ENCODE measurements at places on chromosomes 16 and 17.

- DNase-seq: no peak
These were observed 276.9 kb downstream of the IRF8 start for GRCh38 chr16:86175816-86176215.

GRCh38 chr17:77535892-77536291 is 395.1 kb downstream of the SEC14L1 start:
- DNase-seq: no peak

DNA sequence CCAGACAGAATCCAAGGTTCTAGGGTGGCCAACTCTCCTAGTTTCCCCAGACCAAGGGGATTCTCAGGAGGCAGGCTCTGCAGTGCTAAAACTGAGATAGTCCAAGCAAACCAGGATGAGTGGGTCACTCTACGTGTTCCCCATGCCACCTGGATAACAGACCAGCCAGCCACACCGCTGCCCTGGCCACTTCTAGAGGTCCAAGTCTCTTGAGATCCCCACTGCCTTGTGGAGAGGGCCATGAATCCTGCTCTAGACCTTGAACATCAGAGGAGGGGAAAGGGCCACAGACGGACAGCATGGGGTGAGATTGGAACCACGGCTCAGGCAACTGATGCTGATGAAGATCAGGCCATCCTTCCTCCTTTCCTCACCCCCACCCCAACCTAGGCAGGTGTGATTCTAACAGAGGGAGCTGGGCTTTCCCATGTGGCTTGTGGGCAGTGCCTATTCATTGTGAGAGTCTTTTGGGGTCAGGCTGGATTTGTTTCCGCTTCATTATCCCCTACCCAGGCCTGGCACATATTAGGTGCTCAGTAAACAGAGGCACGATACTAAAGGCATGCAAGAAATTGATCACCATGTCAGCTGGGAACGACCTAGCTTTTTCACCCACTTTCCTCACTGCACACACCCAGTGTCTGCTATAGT is 16.8 kb upstream of the TVP23A start:
- no peak for DNase-seq

- DNase-seq: no peak
These were observed 5.0 kb upstream of the BCL6B start for GRCh38 chr17:7017827-7018200.

DNA sequence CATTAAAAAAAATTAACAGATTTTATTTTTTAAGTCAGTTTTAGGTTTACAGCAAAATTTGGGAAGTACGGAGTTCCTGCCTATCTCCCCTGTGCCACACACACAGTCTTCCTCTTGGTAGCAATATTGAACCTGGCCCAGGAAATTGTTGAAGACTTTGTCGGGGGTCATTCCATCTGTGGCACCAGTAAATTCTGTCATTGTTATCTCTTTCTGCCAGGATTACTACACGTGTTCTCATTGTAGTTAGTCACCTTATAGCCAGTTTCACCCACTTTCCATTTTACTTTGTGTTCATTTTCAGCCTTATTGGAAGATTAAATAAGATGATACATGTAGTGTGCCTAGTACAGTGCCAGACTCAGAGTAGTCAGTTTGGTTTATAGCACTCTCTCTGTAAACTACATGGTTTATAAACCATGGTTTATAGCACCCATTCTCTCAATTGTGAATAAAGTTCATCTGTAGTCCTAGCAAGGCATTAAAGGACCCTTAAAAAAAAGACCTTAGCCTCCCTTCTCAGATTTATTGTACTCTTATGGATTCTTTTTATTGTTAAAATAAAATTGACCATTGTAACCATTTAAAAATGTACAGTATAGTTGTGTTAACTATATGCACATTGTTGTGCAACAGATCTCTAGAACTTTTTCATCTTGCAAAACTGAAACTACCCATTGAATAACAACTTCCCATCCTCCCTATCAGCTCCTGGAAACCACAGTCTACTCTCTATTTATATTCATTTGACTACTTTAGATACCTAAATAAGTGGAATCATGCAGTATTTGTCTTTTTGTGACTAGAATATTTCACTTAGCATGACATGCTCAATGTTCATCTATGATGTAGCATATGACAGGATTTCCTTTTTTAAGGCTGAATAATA is 36.1 kb downstream of the NLK start:
- no peak for DNase-seq

DNA sequence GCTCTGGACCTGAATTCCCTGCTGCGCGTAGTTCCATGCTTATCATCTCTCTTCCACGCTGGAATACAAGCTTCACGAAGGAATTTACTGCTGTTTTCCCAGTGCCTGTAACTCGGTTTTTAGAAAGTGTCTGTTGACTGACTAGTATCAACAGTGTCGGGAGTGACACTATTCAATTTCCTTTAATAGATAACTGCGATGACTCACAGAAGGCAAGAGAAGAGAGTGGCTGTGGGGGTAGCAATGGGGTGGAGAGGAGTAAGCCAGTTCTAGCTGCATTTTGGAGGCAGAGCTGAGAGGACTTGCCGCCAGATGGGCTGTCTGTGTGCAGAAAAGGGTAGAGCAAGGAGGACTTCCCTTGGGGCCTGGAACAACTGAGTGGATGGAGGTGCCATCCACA is 25.2 kb downstream of the B4GALNT2 start:
- DNase-seq: peak; percentile 3

GRCh38 chr16:88306860-88307545 is 75.8 kb upstream of the ZNF469 start:
- peak; percentile 98 for DNase-seq

DNA sequence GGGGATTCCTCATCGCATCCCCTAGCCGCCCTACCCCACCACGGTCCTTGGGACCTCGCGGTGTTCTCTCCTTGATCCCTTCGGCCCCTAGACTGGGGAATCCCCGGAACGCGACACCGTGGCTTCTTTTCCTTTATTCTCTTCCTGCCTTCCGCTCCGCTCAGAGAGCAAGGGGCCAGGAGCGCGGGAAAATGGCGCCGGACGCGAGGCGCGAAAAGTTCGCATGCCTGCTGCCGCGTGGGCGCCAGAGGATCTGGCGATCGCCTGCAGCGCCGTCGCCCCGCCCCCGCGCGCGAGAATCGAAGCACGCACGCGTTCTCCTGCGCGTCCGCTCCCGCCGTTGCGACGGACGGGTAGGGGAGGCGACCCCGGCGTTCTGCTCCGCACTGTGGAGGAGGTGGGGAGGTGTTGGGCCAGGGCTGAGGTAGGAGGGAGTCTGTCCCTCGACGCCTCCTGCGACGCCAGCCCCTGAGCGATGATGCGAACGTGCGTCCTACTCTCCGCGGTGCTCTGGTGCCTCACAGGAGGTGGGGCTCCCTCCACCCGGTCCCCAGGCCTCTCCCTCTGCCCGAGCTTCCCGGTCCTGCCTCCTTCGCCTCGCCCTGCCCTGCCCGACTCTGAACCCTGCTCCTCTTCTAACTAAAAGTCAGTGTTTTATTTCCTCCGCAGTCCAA is at the start of gene ZPBP2:
Gene ZPBP2 (plus strand): TSS at position 323 of the 674 bp plus-strand sequence. CDS start 153 bp downstream, at position 476.
- DNase-seq: no peak

DNA sequence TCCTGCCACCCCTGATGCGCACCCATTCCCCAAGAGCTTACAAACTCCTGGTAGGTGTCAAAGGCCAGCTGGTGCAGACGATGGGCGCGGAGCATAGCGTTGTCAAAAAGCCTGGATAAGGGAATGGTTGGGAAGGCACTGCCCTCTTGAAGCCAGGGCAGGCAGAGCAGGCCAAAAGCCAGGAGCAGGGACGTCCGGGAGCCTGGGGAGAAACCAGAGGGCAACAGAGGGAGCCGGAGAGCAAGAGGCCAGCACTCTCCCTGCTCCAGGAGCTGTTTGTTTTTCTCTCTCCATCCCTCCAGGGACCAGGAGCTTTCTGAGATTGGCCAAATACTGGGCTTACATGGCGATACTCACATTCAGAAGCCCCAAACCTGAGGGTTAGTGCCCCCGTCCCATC is 334 bp downstream of the GH1 start:
- no peak for DNase-seq

GRCh38 chr17:74271281-74271680 is 2.8 kb upstream of the DNAI2 start:
- DNase-seq: no peak

- DNase-seq: no peak
These were observed 144.6 kb downstream of the DNAH9 start for GRCh38 chr17:11742886-11743285.

DNA sequence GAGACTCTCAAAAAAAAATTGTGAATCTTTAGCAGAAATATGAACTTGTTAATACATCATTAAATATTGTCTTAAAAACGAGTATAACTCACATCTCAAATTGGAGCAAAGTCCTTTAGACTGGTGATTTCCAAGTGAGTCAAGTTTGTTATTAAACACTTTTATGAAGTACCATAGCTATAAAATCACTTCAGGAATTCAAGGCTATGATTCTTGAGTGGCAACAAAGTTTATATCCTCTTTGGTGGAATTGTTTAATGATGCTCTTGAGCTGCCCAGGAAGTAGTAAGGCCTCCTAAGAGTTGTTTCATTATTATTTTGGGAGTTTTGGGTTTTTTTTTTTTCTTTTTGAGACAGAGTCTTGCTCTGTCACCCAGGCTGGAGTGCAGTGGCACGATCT is 16.7 kb upstream of the BLMH start:
- DNase-seq: no peak

GRCh38 chr16:53068423-53068833 is 13.6 kb downstream of the CHD9 start:
- no peak for DNase-seq

GRCh38 chr17:57234739-57235092 is 21.6 kb upstream of the MSI2 start:
- DNase-seq: no peak

GRCh38 chr17:4186357-4186881 is 43.4 kb downstream of the CYB5D2 start:
- no peak for DNase-seq

- no peak for DNase-seq
These were observed 22.4 kb downstream of the CMC2 start for GRCh38 chr16:80984124-80984892.

DNA sequence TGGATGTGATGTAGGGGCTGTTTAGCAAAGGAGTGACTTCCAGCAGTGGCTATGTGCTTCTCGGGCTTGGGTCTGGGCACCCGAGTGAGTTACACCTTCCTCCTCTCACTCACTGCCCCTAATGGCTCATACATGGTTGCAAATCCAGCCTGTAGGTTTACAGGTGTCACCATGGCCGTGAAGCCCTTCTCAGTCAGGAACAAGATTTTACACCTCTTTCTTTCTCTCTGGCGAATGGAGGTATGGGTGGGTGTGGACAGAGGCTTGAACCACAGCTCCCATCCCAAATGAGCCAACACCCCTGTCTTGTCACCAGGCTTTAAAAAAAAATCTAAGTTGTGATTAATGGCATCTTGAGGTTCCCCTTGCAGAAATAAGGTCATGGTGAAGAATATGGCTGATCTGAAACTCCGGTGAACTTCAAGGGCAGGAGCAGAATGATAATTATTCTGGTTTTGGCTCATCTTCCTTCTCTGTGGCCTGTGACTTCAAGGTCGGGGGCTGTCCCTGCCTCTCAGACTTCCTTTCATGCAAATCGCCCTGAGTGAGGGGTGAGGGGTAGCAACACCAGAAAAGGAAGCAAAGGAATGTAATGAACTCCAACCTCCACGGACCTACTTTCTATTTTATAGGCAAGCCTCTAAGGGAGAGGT is 331.2 kb downstream of the MAF start:
- DNase-seq: no peak

DNA sequence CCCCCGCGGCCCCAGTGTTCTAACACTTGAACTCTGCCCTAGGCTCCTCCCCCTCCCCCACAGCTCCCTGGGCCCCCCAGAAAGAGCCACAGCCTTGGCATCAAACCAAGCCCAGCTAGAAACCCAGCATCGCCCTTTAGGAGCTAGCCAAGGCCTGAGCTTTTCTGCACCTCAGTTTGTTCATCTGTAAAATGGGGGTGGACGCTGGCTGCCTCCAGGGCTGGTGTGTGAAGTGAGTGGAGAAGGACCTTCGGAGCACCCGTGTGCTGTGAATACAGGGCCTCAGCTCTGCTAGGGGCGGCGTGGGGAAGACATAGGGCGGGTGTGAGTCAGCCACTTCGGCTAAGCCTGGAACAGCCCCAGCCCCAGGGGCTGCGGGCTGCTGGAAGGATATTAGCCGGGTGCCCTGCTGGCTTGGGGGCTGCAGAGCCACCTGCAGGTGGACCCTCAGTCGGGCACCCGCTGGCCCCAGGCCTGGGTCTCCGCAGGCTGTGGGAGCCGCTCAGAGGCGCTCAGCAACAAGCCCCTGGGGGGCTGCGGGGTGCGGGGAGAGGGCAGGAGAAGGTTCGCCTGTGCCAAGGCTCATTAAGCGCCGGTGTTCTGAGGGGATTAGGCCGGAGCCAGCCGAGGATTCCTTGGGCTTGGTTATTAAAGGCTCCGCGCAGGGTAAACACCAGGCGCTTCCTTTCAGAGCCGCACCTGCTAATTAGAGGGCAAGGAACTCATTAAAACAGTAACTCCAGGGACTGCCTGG is 217.0 kb upstream of the CIBAR2 start:
- peak; percentile 65 for DNase-seq

GRCh38 chr16:2776500-2777139 is 460 bp downstream of the ELOB start:
- DNase-seq: no peak

- DNase-seq: no peak
These were observed 28.9 kb downstream of the TMEM11 start for GRCh38 chr17:21185061-21185460.

DNA sequence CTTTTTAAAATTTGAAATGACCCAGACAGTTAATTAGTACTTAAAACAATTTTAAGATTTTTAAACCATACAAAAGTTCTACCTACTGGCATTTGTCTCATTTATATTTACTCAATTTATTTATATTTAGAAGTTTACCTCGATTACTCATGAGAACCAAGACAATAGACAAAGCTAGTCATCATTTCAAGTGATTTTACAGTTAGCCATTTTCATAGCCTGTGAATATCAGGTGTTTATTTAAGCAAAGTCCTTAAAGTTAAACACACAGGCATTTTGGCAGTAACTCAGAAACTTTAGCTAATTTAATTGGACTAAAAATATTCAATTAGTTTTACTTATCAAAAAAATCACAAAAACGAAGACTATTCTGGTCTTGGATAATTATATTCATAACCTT is 101.6 kb upstream of the KIF2B start:
- DNase-seq: no peak

- no peak for DNase-seq
These were observed 23.8 kb upstream of the CACNG5 start for GRCh38 chr17:66810951-66811682.

DNA sequence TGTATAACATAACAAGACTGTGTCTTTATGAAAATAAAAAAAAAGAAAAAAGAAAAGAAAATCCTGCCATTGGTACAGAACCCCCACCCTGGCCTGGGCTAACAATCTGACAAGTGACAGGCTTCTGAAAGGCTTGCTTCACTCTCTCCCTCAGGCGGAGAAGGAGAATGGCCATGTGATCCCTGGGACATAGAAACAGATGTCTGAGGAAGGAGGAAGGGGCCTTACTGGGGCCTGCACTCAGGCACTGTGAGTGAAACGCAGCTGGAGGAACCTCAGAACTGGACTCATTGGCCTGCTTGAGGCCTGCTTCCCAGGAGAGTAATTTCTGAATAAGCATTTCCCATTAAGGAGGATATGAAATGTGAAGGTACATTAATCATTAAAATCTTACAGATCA is 17.5 kb downstream of the MAP3K14 start:
- peak; percentile 47 for DNase-seq

Data from fibroblast of upper back skin (primary cell).